ENCODE measurements at places on chromosomes 3 and 15.
A peak's percentile ranks its signal among the peaks of the same experiment; 100 is the strongest.

DNA sequence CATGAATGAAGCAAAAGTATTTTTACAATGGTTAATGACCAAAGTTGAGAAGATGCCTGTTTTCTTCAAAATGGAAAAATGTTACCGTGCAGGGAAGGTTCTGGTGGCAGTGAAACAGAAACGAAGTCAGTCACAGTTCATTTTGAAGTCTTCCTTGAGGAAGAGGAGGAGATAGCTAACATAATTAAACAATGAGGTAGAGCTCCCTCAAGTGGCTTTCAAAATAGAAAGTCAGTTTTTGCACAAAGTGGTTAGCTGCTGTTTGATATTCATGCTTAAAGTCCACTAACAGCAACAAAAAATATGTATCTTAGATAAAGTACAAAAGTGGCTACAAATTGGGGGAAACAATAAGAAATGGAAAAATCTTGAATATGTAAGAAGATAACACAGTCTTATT is 87.3 kb downstream of the TFG start:
- DNase-seq = peak; percentile 6

GRCh38 chr3:8233938-8234337 is 267.7 kb upstream of the LMCD1 start:
- no peak for DNase-seq

DNA sequence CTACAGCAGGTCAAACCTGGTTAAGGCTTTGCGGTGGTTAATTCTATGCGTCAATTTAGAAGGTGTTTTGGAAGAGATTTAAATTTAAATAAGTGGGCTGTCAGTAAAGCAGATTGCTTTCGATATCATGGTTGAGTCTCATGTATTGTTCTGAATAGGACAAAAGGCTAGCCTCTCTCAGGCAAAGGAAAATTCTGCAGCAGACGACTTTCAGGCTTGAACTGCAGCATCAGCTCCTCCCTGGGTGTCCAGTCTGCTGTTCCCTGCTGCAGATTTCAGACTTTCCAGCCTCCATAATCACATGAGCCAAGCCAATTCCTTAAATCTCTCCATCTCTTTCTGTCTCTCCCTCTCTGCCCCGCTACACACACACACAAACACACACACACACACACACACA is 143.2 kb downstream of the TUSC7 start:
- no peak for DNase-seq

- no peak for DNase-seq
Observed at GRCh38 chr3:66738625-66739365, 238.0 kb upstream of the LRIG1 start.

DNA sequence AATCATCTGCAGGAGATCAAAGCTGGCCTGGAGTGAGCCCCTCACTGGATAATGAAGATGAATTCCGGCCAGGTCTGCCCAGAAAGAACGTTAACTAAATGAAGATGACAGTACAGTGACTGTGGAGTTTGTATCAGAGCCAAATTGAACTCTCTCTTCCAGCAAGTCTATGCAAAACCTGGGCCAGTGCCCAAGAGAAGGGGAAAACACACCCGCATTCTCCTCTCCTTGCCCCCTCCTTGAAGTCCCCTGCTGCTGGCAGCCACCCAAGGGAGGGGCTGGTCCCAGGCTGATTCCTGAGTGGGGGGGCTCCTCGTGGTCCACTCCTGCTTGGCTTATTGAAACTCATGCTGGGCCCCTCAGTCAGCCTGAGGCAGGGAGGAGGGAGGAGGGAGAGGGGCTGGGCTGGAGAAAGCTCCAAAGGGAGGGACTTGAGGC is 155.7 kb downstream of the RAB11A start:
- peak; percentile 23 for DNase-seq

GRCh38 chr3:177463863-177464262 is 266.6 kb upstream of the TBL1XR1 start:
- no peak for DNase-seq

Data from globus pallidus (tissue), 1 donor.